Left ventricle myocardium inferior (tissue), 1 donor: ENCODE measurements at places on chromosomes 2 and 18.
A peak's percentile ranks its signal among the peaks of the same experiment; 100 is the strongest.

DNA sequence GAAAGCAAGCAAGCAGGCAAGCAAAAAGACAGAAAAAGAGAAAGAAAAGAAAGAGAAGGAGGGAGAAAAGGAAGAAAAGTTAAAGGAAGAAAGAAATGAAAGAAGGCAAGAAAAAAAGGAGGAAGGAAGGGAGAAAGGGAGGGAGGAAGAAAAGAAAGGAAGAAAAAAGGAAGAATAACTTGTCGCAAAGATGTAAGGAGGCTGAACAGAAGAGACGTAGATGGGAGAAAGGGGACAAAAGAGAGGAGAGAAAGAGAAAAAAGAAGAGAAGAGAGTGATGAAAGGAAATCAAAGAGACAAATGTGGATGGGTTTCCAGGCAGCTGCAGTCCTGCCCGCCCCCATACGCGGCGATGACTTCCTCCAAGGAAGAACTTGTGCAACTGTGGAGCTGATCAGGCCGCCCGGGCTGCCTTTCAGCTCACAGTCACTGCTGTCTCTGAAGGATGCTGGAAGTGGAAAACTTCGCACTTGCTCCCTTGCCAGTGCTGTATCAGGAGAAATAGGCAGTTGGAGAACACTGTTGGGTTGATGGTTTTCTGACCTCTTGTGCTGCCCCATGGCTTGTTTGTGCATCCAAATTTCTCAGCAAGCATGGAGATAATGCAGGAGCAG lies 52.9 kb downstream of the TRIB2 start:
- peak; percentile 73 for DNase-seq

- no peak for DNase-seq
These were observed 131.3 kb downstream of the LPIN1 start for GRCh38 chr2:11877764-11878163.

DNA sequence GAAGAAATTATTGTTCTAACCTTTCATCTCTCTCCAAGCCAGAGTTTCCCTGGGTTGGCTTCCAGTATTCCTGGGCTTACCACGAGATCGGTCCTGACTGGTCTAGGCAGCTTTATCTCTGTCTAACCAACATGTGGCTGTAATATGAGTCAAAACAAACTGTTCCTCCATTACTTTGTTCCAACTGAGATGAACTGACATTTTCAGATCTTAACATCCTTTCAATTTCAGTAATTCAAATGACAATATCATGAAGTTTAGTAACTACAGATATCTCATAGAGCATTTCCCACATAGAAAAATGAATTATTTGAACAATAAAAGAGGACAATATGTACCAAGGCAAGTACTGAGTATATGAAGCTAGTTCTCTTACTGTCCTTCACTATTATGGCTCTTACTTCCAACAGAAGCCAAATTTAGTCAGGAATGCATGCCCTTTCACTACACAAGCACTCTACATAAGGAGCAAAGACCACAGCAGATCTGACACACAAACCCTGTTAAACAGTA lies 15.5 kb downstream of the SLC25A12 start:
- DNase-seq, result no peak

DNA sequence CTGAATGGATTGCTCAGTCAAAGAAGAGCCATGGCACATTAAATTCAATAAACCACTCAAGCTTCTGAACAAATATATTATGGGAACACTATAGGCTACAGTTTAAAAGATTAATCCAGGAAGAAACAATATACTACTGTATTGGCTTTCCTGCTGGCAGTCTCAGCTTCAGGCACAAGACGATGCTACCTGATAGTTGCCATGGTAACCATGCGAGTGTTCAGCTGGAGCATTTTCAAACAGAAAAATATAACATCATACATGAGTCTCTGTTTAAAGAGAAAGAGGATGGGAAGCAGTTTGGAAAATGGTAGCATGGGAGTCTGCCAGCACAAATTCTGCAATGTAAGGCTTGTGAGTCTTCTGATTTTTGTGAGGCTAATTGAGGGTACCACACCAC lies 65.9 kb upstream of the CPO start:
- DNase-seq, result no peak

- no peak for DNase-seq
These were observed 35.3 kb upstream of the CAB39 start for GRCh38 chr2:230677201-230677946.

DNA sequence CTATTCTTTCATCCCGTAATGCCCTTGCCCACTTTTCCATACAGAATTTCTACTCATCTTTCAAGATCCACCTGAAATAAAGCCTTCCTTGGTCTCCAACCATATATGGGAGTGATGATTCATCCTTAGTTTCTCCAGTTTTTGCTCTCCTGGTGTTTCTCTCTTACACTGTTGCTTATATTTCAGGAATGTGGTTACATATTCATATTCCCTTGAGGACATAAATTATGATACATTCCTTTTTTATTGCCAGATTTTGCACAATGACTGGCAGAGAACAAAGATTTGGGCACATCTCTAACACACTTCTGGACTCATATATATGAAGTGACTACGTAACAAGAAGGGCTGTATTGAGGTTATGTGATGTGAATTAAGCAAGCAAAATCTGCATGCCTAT lies 1573.4 kb upstream of the NXPH2 start:
- no peak for DNase-seq

DNA sequence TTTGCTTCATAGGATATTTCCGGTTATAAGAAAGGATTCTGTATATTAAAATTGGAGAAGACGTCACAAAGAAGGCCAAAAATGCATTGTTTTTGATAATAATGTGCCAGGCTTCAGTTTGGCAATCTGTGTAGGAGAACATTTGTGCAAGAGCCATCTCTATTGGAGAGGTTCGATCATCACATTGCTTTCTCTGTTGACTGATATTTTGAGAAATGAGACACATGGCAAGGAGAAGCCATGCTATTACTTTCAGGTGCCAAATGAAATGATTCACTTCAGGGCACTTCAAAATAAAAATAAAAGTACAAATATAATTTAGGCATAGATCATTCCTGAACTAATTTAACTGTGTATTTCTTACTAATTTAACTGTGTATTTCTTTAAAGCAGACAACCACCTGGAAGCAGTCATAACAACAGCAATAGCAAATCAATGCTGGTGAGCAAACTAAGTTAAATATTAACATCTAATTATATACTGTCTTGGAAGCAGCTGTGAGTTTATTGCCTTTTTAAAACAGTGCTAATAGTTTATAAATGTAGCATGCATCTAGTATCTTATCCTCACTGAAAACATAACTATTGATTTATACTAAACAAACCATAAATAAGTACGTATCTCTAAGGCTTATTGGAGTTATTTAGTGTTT lies 50.2 kb upstream of the CHST9 start:
- DNase-seq, result no peak

DNA sequence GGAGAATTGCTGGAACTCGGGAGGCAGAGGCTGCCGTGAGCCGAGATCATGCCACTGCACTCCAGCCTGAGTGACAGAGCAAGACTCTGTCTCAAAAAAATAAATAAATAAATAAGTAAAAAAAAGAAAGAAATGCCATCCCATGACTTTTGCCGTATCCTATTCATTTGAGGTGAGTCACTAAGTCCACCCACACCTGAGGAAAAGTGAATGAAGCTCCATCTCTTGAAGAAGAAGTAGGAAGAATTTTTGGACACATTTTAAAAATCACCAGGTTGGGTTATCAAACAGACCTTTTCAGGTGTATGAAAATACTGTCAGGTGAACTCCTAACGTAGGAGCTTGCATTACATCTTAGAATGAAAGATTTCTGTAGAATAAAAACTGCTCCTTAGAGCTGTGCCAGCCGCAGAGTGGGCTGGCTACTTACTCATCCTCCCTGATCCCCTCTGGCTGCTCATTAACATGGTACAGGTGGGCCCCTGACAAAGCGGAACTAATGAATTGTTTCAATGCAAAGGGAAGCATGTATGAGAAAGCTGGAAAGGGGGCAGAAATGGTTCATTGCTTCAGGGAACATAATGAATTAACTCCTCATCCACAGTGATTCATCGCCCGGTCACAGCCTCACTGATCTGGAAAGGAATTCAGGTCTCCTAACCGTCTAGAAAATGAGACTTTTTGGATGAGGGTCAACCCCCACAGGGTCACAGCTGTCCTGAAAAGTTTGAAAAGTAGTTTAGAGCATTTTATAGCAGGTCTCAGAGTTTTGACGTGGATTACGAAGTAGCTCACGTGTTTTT lies 191.4 kb downstream of the SPP2 start:
- no peak for DNase-seq

DNA sequence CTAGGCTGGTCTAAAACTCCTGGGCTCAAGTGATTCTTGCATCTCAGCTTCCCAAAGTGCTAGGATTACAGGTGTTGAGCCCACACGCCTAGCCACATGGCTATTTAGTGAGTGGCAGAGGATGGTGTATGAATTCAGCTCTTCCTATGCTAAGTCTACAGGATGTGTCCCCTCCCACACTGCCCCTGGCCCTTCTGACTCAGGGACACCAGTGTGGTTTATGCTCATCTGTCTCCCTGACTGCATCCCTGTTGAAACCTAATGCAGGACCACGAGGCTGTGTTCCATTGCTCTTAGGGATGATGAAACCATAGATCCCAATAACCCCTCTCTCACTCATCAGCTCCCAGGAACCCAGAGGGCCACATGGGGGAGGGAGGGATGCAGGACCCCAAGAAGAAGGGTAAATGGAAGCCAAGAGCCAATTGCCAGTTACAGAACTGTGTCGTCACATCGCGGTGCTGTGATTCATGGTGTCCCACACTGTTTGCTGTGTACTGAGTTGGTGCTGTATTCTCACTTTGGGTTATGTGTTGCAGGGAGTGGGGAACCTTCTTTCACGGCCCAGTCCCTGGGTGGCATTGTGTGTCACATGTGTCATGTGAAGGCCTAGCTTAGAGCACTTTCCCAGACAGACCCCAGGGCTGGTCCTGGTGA lies 102.9 kb upstream of the HAAO start:
- no peak for DNase-seq

DNA sequence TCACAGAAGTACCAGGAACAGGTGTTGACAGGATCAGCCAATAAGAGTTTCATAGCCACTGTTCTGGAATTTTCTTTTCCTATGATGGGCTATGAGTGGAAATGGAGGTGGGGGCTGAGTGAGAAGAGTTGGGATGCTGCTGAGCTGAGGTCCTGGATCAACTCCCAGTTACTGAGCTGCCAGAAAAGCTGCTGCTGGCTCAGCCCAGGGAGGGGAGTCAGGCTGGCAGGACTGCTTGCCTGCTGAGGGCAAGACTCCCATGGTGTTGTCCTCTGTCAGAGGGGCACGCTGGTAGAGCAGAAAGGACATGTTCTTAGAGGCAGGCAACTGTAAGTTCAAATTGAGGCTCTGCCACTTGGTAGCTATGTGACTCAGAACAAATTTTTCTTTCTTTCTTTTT lies 11.8 kb downstream of the TPGS2 start:
- peak; percentile 18 for DNase-seq

- DNase-seq, result no peak
These were observed 316 bp downstream of the FKBP7 start for GRCh38 chr2:178478130-178478438.

GRCh38 chr18:7957297-7957696 lies 390.2 kb downstream of the PTPRM start:
- DNase-seq, result no peak

GRCh38 chr2:23204685-23205242 lies 180.2 kb upstream of the KLHL29 start:
- no peak for DNase-seq

GRCh38 chr2:101432411-101433181 lies 42.3 kb downstream of the RFX8 start:
- no peak for DNase-seq

GRCh38 chr2:241655516-241656189 lies 18.2 kb downstream of the ATG4B start:
- no peak for DNase-seq

GRCh38 chr18:22552899-22553460 lies 135.3 kb upstream of the CTAGE1 start:
- DNase-seq, result no peak

- DNase-seq, result no peak
These were observed 269.0 kb downstream of the TFCP2L1 start for GRCh38 chr2:121015971-121016485.

- no peak for DNase-seq
These were observed 342.8 kb downstream of the MTX2 start for GRCh38 chr2:176612036-176612435.

DNA sequence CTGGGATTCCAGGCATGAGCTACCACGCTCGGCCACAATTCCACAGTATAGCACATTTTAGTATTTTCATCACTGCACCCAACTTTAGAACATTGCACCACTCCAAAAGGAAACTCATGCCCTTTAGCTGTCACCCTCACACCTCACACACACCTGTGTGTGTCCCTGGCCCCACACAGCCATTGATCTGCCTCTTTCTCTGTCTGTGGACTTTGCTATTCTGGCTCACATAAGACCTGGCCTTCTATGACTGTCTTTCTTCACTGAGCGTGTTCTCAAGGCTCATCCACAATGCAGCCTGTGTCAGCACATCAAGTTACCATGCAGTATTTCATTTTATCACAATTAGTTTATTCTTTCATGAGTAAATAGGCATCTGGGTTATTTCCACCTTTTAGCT lies 19.7 kb upstream of the ATP9B start:
- no peak for DNase-seq

- DNase-seq, result no peak
These were observed 23.8 kb upstream of the CCL20 start for GRCh38 chr2:227789803-227790202.

DNA sequence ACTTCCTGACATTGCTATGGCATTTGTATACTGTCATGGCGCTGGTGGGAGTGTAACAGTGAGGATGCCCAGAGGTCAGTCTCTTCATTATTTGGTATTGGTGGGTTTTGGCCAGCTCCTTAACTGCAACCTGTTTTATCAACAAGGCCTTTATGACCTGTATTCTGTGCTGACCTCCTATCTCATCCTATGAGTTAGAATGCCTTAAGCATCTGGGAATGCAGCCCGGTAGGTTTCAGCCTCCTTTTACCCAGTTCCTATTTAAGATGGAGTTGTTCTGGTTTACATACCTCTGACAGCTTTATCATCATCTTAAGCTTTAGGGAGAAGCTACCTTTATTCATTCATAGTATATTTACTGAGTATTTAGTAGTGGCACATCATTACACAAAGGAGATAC lies 103.8 kb downstream of the RAPGEF4 start:
- no peak for DNase-seq

GRCh38 chr18:11739893-11740292 lies 50.8 kb downstream of the GNAL start:
- DNase-seq, result no peak

- no peak for DNase-seq
These were observed 171.9 kb downstream of the AGAP1 start for GRCh38 chr2:235665661-235666212.

DNA sequence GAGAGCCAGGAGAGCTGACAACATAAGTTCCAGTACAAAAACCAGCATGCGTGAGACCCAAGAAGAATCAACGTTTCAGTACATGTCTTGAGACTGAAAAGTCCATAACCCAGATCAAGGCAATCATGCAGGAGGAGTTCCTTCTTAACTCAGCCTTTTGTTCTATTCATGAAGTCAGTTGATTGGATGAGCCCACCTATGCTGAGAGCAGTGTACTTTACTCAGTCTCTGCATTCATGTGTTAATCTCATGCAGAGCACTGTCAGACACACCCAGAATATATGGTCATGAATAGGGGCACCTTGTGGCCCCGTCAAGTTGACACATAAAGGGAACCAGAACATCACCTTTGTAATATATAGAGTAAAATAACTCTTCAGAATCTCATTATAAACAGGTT lies 653.6 kb upstream of the CNTNAP5 start:
- no peak for DNase-seq

- no peak for DNase-seq
These were observed 103.7 kb upstream of the PXDN start for GRCh38 chr2:1847846-1848598.

- DNase-seq, result no peak
These were observed 182.5 kb downstream of the PRKCE start for GRCh38 chr2:45833968-45834344.
